ENCODE measurements at places on chromosomes 11 and 22.

- no peak for DNase-seq
These were observed 842 bp downstream of the ARFGAP2 start for GRCh38 chr11:47175746-47176327.

DNA sequence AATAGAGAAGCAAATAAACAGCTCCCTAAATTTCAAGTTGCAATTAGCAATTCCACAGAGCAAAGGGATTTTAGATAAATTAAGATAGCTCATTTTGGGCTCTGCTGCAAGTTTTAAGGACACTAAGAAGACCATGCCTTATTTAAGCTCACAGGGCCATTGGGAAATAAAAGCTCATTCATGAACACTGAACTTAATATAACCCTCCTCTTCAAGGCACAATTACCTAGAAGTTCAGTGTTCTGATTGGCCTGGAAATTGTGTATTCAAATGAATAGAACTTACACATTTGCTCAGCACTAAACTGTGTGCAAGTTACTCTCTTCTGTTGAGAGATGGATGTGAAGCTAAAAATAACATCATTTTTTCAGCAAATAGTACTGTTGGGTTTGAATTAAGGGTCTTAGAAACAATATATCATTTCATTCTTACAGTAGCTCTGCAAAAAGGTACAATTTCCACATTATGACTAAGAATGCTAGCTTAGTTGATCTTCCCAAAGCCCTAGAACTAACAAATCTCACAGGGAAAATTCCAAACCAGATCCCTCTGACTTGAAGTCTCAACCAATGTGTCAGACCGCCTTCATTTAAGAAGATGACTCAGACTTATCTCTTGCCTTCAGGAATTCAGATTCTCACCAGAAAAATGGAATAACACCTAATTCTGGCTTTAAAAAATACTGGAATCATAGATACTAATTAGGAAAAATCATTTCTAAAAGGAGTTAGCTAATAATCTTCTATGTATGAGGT, 87.4 kb upstream of the LRRC55 start:
- no peak for DNase-seq

- DNase-seq: no peak
These were observed 122.2 kb upstream of the TRPC6 start for GRCh38 chr11:101705972-101706371.

DNA sequence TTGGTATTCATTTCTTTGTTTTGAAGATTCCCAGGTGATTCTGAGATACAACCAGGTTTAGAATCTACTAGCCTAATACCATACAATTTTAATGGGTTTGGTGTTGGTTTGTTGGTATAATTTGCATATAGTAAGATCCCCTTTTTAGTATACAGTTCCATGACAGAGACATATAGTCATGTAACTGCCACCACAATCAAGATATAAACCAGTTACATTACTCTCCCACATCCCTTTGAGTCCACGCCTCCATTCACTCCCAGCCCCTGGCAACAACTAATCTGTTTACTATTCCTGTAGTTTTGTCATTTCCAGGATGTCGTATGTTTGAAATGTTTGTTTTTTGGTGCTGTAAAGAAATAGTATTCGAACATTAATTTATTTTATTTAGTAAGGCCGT, 4.3 kb downstream of the ASRGL1 start:
- no peak for DNase-seq

Measured in CD4-positive, alpha-beta T cell treated with Interleukin-17A for 4 hours (primary cell).